ENCODE measurements at places on chromosomes 6 and 20.

DNA sequence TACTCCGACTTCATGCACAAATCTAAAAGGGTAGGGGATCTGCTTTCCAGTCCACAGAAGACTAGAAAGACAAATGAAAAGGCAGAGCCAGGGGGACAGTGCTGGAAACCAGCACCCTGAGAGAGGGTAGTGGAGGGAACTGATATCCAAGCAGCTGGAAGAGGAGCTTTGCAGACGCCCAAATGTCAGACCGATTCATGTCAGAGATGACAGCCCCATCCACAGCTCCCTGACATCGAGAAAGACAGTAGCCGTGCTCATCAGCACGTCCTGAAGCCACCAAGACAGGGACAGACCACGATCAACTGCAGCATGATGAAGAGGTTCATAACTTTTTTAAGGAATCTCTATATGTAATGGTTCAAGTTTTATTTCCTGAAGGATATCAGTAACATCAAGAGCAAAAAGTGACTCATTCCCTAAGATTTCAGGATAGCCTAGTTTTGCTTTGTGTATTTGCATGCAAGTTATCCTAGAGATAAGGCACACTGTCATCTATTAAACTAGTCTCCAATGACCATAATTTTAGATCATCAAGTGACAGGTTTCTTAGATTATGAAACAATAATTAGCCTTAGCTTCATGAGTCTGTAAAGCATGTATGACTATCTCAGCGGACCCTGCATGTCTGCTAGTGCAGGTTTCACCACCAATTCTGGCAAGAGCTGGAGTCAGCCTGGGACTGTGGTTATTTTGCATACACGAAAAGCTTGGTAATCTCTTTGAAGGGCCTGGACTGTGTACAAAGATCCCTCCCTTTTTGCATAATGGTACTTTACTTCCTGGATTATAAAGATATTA lies 43.0 kb downstream of the PRDM1 start:
- peak overlapping the region; percentile 50 for H3K4me3 ChIP-seq
- H3K36me3 ChIP-seq: no peaks in the 10 kb centered on the region
- H3K4me1 ChIP-seq: peaks cover 26% of the 10 kb centered on the region
- H3K27me3 ChIP-seq: no peaks in the 10 kb centered on the region
- no peak for DNase-seq

DNA sequence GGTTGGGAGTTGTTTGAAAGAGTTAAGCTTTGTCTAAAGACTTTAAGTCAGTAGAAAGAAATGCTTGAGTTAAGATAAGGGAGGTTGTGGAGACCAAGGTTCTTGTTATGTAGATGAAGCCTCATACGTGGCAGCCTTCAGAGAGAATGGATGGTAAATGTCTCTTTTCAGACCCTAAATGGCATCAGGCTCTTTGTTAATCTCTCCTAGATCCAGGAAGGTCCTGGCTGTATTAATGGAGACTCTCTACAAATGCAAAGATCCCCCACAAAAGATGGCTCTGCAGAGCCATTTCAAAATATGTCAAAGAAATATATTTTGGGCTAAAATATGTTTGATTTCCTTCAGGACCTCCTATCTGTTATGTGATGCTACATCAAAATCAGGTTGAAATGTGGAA lies 161.6 kb downstream of the ADAT2 start:
- H3K4me3 ChIP-seq: no peak overlapping the region
- no peaks in the 10 kb centered on the region for H3K27me3 ChIP-seq
- H3K36me3 ChIP-seq: peaks cover 2% of the 10 kb centered on the region
- no peak overlapping the region for H3K27ac ChIP-seq
- H3K4me1 ChIP-seq: no peaks in the 10 kb centered on the region

DNA sequence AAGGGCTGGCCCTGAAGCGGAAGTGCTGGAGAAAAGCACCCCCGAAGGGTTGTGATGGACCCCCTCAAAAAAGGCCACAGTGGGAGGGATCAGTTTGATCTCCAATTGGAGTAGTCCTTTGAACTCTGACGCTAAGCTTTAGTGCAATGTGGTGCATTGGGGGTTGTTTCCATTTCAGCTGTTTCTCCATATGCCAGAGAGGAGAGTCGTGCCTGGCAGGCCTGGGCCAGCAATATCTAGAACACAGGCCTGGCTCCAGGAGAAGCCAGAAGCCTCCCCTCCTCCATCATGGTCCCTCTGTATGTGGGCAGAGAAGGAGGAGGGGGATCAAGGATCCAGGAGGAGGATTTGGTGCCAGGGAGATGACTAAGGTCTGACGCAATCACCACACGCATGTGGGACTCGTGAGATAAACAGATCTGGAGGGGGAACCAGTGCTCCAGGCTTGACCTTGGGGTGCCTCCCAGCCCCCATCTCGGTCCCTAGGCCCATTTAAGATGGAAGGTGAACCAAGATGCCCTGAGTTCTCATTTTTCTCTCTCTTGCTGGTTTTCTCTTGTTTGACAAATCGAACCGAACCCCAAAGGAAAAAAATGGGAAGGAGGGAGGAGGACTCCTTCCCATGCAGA lies 517.4 kb upstream of the JARID2 start:
- H3K27me3 ChIP-seq: no peaks in the 10 kb centered on the region
- peak overlapping the region; percentile 83 for H3K27ac ChIP-seq
- no peak for DNase-seq
- peaks cover 1% of the 10 kb centered on the region for H3K36me3 ChIP-seq
- peaks cover 40% of the 10 kb centered on the region for H3K4me1 ChIP-seq

DNA sequence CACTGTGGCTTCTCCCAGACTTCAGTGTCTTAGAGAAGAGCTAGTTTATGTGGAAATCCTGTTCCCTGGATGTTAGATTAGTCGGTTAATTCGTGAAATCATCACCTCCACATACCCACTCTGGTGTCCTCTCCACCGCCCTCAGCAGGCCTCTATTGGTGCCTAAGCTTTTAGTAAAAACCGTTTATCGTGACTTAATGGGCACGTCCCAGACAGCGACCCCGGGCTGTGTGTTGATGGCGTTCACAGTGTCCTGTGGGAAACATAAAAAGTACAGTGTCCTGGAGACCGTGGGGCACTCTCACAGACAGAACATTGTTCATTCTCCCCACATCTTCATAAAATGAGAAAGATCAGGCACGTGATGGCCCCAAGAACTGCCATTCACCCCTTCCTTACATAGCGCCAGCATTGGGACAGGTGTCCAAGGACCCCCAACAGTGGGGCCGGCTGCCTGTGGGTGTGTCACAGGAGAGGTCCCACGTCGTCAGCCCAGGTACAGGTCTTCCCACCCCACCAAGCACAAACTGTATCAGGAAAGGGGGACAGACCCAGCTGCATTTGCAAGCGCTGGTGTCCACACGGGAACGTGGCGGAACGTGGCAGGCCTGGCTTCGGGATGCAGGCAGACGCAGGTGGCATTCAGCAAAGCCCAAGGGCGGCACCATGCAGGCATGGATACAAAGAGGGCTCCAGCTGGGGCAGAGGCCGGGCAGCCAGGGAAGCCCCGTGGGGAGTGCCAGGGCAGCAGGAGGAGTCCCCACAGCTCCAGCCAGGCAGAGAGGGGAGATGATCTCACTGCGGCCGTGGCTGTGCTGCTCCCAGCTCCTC lies 237.7 kb downstream of the DLL1 start:
- no peak overlapping the region for H3K27ac ChIP-seq
- no peak overlapping the region for H3K4me3 ChIP-seq
- no peaks in the 10 kb centered on the region for H3K36me3 ChIP-seq
- no peak for DNase-seq
- peaks cover 6% of the 10 kb centered on the region for H3K4me1 ChIP-seq

GRCh38 chr6:41344876-41345275 lies 9.5 kb downstream of the NCR2 start:
- H3K27ac ChIP-seq: peak overlapping the region; percentile 93
- H3K36me3 ChIP-seq: no peaks in the 10 kb centered on the region

Measured in T-helper 17 cell (primary cell).